ENCODE measurements at places on chromosomes 11 and 22.
A peak's percentile ranks its signal among the peaks of the same experiment; 100 is the strongest.

GRCh38 chr22:33357981-33358399 lies 299.8 kb upstream of the SYN3 start:
- no peak for DNase-seq

DNA sequence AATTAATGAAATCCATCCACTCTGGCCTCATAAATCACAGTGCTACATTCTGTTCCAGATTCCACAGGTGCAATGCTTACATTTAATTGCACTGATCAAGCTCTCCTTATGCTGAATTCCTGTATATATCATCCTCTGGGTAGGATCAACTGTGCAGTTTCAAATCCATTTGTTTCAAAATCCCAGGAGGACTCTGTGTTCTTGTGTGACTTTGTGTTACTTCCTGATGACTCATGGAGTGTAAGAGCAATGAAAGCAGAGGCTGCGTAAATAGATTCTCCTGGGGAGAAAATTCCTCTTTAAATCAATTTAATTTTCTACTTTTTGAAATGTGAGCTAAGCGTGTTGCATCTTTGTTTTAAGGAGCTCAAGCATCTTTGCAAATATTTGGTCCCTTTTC lies 752.7 kb downstream of the METTL15 start:
- DNase-seq = no peak

- DNase-seq = no peak
These were observed 571.6 kb downstream of the LUZP2 start for GRCh38 chr11:25068451-25068850.

DNA sequence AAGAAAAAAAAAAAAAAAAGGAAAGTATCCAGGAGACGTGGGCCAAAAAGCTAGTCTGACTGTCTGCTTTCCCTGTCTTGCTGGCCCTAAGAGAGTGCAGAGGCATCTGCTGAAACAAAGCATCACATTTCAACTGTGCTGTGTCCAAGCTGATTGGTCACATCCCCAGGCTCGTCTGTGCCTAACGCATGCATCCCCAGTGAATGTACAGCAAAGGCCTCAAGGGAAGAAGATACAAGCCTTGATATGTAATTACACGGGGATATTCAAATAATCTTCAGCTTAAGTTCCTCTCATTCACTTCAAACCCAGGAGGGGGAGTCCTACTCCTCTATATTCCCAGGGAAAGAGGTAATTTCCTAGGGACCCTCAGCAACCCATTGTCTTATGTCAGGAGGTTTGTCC lies 5.4 kb upstream of the SORL1 start:
- DNase-seq = no peak

DNA sequence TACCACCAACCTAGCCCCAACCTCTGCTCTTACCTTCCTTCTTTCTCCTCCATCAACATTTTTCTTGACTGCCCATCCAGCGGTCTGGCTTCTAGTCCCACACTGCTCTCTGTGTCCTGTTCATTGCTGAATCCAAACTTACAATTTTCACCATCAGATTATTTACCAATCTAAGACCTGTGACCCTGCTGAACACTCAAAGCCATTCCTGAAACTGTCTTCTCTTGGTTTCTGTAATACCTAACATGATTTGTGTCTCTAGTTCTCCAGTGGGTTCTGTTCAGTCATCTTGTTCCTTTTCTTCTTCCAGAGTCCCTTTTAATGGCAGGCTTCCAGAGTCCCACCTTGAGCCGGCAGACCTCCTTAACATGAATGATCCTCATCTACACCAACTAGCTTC lies 24.1 kb downstream of the RRAS2 start:
- no peak for DNase-seq

GRCh38 chr11:115244758-115245157 lies 259.5 kb downstream of the CADM1 start:
- DNase-seq = no peak

DNA sequence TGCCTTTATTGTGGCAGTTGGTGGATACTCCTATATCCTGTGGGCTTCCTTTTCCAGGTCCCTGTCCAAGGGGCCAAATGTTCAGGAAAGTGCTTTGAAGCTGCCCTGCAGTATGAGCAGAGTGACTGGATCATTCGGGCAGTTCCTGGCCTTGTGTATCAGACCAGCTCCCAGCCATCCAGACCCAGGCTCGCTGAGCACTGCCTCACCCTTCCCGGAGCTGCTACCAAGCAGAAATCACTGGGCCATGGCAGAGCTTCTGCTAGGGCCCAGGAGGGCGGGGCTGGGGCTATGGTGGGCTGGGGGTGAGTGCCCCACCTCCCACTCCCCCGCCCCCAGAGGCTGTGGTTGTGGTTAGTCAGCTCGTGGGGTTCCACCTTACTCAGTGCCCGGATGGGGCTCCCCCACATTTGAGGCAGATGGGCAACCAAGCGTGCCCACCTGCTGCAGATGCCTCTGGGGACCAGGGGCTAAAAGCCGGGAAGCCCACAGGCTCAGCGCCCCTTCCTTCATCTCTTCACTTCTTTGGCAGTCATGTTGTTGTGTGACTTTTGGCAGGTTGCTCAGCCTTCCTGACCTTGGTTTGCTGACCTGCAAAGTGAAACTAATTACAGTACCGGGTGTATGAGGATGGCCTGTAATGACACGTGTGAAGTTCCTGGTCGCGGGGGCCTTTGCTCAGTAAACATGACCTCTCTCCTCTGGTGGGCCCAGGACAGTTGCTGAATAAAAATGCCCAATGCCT lies 2.1 kb upstream of the LRRC32 start:
- DNase-seq = peak; percentile 79

- no peak for DNase-seq
These were observed 55.9 kb downstream of the SEZ6L start for GRCh38 chr22:26225207-26225606.

DNA sequence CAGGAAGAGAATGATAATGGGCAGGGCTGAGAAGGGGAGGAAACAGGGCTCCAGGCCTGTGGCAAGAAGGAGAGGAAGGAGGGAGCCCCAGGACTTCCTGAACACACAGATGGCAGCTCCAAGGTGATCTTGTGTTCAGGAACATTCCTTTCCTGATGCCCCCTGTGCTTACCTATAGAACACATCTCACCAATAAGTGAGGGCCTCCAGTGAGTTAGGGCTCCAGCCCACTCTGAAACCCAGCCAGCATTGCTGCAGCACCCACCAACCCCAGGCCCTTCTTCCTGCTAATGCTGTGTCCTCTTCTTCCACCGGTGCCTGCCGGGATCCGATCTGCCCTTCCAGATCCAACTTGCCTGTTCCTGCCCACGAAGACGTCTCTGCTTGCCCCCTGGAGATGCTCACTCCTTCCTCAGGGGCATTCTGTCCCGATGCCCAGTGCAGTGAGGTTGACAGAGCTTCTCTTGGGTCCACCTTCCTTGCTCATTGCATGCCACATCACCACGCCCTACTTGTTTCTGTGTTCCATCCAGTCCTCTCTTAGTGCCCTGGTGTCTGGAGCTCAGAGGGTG lies 17.4 kb downstream of the ANKK1 start:
- DNase-seq = no peak

- DNase-seq = no peak
These were observed 23.9 kb downstream of the NEFH start for GRCh38 chr22:29503811-29504372.

GRCh38 chr11:2520736-2521035 lies 75.9 kb downstream of the KCNQ1 start:
- no peak for DNase-seq

DNA sequence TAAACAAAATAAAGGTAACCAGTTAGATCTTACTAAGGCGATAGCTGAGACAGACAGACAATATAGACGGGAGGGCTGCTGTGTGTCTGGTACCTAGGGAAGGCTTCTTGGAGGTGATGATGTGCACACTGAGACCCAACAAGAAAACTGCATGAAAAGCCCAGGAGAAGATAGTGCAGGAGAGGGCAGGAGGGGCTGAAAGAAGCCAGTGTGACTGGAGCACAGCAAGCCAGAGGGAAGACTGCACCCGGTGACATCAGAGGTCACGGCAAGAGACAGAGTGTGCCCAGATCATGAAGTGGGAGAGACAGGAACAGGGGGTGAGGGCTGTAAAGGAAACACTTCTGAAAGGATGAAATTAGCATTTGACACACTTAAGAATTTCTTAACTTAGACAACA lies 266.3 kb downstream of the BRD1 start:
- DNase-seq = no peak

DNA sequence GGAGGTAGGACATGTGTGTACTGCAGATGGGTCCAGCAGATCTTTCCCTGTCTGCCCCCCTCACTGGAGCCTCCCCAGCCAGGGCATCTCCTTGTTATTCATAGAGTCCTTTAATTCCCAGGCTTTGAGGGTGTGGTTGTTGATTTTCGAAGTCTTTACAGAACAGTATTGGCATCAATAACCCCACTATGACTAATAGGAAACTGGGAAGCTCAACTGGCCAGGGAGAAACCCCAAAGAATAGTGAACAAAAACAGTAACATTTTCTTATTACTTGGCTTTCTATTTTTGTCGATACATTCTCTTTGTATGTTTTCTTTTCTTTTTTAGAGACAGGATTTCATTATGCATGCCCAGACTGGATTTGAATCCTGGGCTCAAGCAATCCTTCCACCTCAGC lies 57.9 kb downstream of the NF2 start:
- no peak for DNase-seq

All from GM18507 (cell line).